Activated CD8-positive, alpha-beta T cell treated with anti-CD3 and anti-CD28 coated beads for 36 hours (primary cell): ENCODE measurements at places on chromosomes 6 and 20. TPM values are rescaled to one million over a fixed set of nuclear protein-coding genes. Genes with fewer than 3 reads are reported as not detected.
A peak's percentile ranks its signal among the peaks of the same experiment; 100 is the strongest.

Gene KCNK16
- total RNA-seq, result not detected

Gene ECT2L
- total RNA-seq, result not detected

DNA sequence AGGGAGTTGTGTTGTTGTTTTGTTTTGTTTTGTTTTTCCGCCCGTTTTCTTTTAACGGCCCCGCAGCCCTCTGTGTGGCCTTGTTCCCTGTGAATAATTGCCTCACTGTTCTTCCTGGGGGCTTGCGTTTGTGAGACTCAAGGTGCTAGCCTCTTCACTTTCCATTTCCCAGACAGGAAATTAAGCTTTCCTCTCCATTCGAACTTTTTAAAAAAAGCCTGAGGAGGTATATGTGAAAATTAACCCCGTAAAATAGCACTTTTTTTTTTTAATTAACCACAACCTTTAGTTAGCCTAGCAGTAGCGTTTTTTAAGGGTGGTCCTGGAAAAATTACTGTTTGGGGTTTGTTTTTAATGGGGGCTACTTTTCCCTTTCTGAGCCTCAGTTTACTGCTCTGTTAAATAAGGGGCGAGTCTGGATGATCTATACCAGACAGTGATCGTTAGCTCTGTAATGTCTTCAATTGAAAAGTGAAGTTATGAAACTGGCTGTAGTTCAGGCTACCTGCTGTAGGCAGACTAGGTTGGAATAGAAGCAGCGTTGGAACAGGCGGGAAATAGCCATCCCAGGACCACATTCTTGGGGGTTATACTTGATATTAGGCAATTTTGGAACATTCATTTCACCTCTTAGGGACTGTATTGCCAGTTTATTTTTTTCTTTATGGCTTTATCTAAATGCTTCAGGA is 1.7 kb downstream of the STX16 start:
- peak overlapping the region; percentile 95 for H3K27ac ChIP-seq
- peaks cover 31% of the 10 kb centered on the region for H3K4me1 ChIP-seq
- DNase-seq, result no peak
- peak overlapping the region; percentile 93 for H3K4me3 ChIP-seq
- H3K27me3 ChIP-seq, result no peaks in the 10 kb centered on the region

- H3K27me3 ChIP-seq, result peaks cover 8% of the 10 kb centered on the region
- no peak overlapping the region for H3K4me3 ChIP-seq
- H3K27ac ChIP-seq, result no peak overlapping the region
- H3K4me1 ChIP-seq, result no peaks in the 10 kb centered on the region
These were observed 58.6 kb upstream of the DOK5 start for GRCh38 chr20:54416770-54417169.

Gene SUPT3H
- 20.2 TPM for total RNA-seq

Gene REPS1
- 44.9 TPM for total RNA-seq

Gene COL11A2
- 1.4 TPM for total RNA-seq

- peaks cover 7% of the 10 kb centered on the region for H3K27me3 ChIP-seq
- H3K4me1 ChIP-seq, result no peaks in the 10 kb centered on the region
- no peak overlapping the region for H3K27ac ChIP-seq
- no peak overlapping the region for H3K4me3 ChIP-seq
- no peaks in the 10 kb centered on the region for H3K36me3 ChIP-seq
These were observed 11.4 kb downstream of the KIAA0408 start for GRCh38 chr6:127447780-127448179.

- no peak for DNase-seq
- no peaks in the 10 kb centered on the region for H3K4me1 ChIP-seq
- no peak overlapping the region for H3K4me3 ChIP-seq
- no peak overlapping the region for H3K27ac ChIP-seq
- H3K27me3 ChIP-seq, result no peaks in the 10 kb centered on the region
- peaks cover 2% of the 10 kb centered on the region for H3K36me3 ChIP-seq
These were observed 16.2 kb upstream of the SGK2 start for GRCh38 chr20:43542674-43543073.

Gene FOXA2
- total RNA-seq, result not detected
